ENCODE measurements at places on chromosomes 12 and 14. TPM values are rescaled to one million over a fixed set of nuclear protein-coding genes. Genes with fewer than 3 reads are reported as not detected.

DNA sequence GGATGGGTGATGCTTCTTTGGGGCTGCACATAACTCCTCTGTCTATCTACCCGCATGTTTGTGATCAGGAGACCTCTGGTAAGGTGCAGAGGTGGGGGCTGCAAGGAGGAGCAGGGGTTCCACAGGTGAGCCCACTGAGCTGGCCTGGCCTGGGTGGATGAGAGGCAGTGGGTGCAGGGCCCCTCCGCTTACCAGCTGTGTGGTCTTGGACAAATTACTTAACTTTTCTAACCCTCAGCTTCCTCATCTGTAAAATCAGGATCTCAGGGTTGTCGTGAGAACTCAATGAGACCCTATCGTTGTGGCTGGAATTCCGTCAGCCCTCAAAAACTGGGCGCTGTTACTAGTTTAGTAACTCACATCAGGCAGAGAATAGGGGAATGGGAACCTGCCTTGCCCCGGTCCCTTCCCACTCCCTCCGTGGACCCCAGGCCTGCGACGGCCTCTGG, 7.5 kb downstream of the PTPN6 start:
- peaks cover 3% of the 10 kb centered on the region for H3K4me1 ChIP-seq
- H3K27ac ChIP-seq = no peak overlapping the region
- no peak overlapping the region for H3K4me3 ChIP-seq
- H3K27me3 ChIP-seq = no peaks in the 10 kb centered on the region

DNA sequence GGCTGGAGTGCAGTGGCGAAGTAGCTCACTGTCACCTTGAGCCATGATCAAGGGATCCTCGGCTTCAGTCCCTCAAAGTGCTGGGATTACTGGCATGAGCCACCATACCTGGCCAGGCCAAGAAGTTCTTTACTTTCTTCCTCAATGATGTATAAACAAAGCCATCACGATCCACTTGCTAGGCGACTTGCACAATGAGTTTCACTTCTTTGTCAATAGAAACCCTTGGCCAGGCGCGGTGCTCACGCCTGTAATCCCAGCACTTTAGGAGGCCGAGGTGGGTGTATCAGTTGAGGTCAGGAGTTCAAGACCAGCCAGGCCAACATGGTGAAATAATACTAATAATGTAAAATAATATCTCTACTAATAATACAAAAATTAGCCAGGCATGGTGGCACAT, 14.4 kb upstream of the SPSB2 start:
- H3K27ac ChIP-seq = no peak overlapping the region
- peaks cover 13% of the 10 kb centered on the region for H3K4me1 ChIP-seq
- DNase-seq = no peak
- no peak overlapping the region for H3K4me3 ChIP-seq

- no peak for DNase-seq
- no peak overlapping the region for H3K4me3 ChIP-seq
- H3K27me3 ChIP-seq = no peaks in the 10 kb centered on the region
- H3K27ac ChIP-seq = no peak overlapping the region
Measured at GRCh38 chr14:24701062-24701461, 67.1 kb upstream of the GZMB start.

DNA sequence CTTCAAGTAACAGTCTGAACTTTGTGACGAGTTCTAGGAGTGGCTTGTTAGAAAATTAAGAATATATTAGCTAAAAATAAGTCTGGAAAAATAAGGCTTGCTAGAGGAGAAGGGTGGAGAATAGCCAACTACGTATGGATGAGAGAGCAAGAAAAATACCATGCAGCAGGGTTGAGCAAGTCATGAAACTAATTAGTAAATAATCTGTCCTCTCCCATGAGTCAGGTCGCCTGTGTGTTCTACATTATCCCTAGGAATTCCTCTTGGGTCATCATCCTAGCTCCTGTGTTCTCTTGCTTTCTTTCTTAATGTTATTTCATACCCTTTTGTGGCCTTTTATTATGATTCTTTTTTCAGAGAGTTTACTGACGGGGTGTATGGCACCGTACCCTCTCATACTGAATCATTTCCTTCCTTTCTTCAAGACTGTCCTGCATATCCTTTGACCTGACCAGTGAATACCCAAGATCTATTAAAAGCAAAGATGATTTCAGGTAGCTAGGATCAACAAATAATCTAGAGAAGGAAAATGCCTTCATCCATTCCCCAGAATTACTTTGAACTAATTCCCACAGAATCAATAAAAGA, 177.2 kb upstream of the NPAS3 start:
- H3K27me3 ChIP-seq = no peaks in the 10 kb centered on the region
- no peak for DNase-seq
- H3K36me3 ChIP-seq = no peaks in the 10 kb centered on the region
- H3K4me3 ChIP-seq = no peak overlapping the region

DNA sequence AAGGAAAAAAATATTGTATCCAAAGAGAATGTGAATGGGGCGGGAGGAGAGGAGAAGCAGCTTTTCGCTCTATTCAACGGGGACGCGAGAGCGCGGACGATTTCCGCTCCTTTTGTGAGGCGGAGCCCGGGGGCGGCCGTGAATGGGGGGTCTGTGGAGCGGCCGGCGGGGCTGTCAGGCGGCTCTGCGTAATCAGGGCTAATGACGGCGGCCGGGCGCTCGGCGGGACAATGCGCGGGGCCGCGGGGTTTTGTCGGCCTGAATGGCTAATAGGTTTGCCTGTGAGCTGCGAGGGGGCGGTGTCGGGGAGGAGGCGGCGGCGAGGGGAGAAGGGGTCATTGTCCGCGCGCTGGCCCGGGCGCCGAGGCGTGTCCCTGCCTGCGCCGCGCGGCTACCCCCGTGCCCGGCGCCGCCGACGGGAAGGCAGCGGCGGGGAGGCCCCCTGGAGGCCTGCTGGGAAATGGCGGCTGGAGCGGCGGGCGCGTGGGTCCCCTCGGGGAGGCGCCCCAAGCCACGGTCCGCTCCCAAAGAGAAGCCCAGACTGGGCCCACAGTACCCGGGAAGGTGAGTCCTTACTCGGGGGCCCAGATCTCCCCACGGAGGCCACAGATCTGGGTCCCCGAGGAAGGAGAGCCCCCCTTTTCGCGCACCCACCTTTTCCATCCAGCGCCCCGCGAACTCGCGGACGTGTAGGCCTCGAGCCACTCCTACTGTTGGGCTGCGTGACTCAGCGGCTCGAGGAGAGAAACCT, 6.0 kb downstream of the SIX6 start:
- H3K36me3 ChIP-seq = no peaks in the 10 kb centered on the region
- H3K4me1 ChIP-seq = peaks cover 11% of the 10 kb centered on the region

DNA sequence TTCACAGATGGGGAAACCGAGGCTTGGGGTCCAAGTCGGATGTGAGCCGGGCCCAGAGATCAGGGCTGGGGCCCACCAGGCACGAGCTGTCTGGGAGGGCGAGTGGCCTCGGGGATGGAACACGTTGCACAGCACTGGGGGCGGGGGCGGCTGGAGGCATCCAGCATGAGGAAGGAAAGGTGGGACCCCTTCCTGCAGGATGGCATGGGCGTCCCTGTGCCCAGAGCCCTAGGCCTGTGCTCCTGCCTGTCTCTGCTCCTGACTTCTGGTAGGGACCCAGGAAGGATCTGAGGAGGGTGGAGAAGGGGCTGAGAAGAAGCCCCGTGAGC, 183.4 kb downstream of the KIF26A start:
- H3K27me3 ChIP-seq = no peaks in the 10 kb centered on the region
- H3K4me3 ChIP-seq = no peak overlapping the region
- DNase-seq = peak; percentile 20
- H3K36me3 ChIP-seq = no peaks in the 10 kb centered on the region
- no peak overlapping the region for H3K27ac ChIP-seq
- no peaks in the 10 kb centered on the region for H3K4me1 ChIP-seq

- DNase-seq = no peak
- H3K27ac ChIP-seq = no peak overlapping the region
- H3K36me3 ChIP-seq = no peaks in the 10 kb centered on the region
- no peaks in the 10 kb centered on the region for H3K27me3 ChIP-seq
- no peaks in the 10 kb centered on the region for H3K4me1 ChIP-seq
- H3K4me3 ChIP-seq = no peak overlapping the region
Measured at GRCh38 chr12:58368001-58368400, 426.6 kb downstream of the ATP23 start.

GRCh38 chr12:90129366-90130030, 420.9 kb upstream of the ATP2B1 start:
- H3K4me3 ChIP-seq = no peak overlapping the region
- no peaks in the 10 kb centered on the region for H3K4me1 ChIP-seq
- H3K27me3 ChIP-seq = no peaks in the 10 kb centered on the region
- no peak for DNase-seq
- H3K27ac ChIP-seq = no peak overlapping the region

GRCh38 chr12:58841058-58841798, 79.1 kb downstream of the LRIG3 start:
- no peak overlapping the region for H3K27ac ChIP-seq
- H3K27me3 ChIP-seq = no peaks in the 10 kb centered on the region
- no peak overlapping the region for H3K4me3 ChIP-seq
- DNase-seq = no peak
- no peaks in the 10 kb centered on the region for H3K36me3 ChIP-seq

- H3K36me3 ChIP-seq = no peaks in the 10 kb centered on the region
- H3K27me3 ChIP-seq = no peaks in the 10 kb centered on the region
- no peak overlapping the region for H3K4me3 ChIP-seq
Measured at GRCh38 chr12:63093711-63094110, 57.3 kb downstream of the AVPR1A start.

- H3K4me1 ChIP-seq = no peaks in the 10 kb centered on the region
- peaks cover 37% of the 10 kb centered on the region for H3K36me3 ChIP-seq
- no peaks in the 10 kb centered on the region for H3K27me3 ChIP-seq
Measured at GRCh38 chr14:64928239-64929013, 14.1 kb downstream of the GPX2 start.

DNA sequence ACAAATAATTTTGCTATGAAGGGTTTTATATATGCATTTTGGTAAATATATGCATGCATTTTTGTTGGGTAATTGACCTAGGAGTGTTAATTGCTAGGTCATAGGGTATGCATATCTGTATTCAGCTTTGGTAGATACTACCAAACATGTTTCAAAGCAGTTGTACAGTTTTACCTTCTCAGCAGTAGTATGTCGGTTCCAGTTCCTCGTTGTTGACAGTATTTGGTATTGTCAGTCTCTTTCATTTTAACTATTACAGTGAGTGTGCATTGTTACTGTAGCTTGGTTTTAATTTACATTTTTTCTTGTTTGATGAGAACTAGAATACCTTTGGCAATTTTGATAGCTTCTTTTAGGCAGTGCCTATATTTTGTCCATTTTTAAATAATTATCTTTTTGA, 98.9 kb downstream of the ARID2 start:
- H3K4me3 ChIP-seq = no peak overlapping the region
- no peaks in the 10 kb centered on the region for H3K27me3 ChIP-seq
- DNase-seq = no peak

- H3K27me3 ChIP-seq = no peaks in the 10 kb centered on the region
- no peak overlapping the region for H3K27ac ChIP-seq
Measured at GRCh38 chr14:59187802-59188460, 536 bp upstream of the DAAM1 start.

Gene GON7
- total RNA-seq = 8.8 TPM

Gene CDCA4
- total RNA-seq = 48.6 TPM

Gene NUP37
- total RNA-seq = 71.0 TPM

Gene RTL1
- total RNA-seq = not detected

Gene PALS1
- 19.0 TPM for total RNA-seq
